ENCODE measurements at places on chromosomes 5 and 9.

GRCh38 chr9:14325147-14325546 is 11.2 kb upstream of the NFIB start:
- no peak for DNase-seq

DNA sequence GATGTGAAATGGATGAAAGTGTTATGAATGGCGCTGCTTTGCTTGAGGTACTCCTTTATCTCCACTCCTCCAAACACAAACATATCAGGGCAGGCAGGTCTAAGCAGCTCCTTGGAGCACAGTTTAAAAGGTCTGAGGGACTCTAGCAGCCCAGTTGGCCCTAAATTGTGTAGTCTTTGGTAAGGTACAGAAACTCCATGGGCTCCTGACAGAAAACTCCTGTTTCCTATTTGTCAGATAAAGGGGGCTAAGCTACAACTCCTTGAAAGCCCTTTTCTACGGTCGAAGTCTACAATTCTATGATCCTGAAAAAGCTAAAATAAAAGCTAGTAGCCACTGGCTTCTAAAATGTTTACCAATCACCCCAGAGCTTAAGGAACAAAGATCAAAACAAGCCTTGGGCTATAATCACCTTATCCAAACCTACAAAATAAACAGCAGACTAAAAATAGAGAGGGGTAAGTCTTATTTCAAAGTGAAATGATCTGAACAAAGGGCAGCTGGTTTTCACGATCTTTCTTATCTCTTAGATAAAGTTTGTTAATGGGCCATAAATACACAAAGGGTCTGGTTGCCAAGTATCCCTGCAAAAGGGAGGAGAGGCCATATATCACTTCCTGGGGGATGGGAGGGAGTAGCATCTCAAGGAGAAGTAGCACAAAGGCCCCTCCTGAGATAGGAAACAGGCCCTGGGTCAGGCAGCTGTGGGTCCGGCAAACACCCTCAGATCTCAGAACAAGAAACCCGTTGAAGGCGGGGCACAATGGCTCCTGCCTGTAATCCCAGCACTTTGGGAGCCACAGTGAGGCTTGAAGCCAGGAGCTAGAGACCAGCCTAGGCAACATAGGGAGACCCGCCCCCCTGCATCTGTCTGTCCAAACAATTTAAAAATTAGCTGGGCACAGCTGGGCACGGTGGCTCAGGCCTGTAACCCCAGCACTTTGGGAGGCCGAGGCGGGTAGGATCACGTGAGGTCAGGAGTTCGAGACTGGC is 28.3 kb upstream of the DENND4C start:
- DNase-seq = no peak

DNA sequence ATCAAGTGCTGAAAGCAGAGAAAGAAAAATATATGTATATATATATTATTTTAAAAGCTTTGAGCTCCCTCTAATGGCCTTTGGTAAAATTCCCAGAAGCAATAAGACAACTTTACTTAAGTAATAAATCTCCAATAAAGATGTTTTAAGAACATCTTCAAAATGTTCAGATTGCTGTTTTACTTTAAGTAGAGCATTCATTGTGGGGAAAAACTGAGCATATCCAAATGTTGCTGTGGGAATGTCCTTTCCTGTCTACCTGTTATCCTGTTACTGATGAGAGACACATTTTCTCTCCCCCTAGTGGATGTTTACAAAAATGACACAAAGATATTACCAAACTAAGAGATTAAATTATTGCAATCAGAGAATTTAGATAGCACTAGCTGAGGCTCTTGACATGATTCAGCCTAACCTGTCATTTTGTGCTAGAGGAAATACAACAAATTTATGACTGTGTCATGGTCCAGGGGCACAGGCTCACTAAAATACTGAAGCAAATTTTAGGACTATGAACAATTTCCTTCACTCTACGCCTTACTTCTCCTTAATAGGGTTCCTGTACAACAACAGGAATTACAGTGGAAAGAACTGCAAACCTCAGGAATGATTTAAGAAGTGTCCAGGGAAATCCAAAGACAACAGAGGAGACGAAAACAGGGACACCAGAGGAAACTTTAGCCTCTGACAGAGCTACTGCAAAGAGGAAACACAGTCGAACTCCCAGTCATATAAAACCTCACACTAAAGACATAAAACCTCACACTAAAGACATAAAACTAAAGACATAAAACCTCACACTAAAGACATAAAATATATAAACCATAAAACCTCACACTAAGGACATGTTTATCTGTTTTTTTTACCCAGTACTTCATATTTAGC is 24.3 kb upstream of the PRRC1 start:
- peak; percentile 17 for DNase-seq

GRCh38 chr9:68797116-68797515 is 92.1 kb downstream of the PIP5K1B start:
- DNase-seq = no peak

- DNase-seq = no peak
Observed at GRCh38 chr9:101513351-101513750, 20.3 kb upstream of the RNF20 start.

DNA sequence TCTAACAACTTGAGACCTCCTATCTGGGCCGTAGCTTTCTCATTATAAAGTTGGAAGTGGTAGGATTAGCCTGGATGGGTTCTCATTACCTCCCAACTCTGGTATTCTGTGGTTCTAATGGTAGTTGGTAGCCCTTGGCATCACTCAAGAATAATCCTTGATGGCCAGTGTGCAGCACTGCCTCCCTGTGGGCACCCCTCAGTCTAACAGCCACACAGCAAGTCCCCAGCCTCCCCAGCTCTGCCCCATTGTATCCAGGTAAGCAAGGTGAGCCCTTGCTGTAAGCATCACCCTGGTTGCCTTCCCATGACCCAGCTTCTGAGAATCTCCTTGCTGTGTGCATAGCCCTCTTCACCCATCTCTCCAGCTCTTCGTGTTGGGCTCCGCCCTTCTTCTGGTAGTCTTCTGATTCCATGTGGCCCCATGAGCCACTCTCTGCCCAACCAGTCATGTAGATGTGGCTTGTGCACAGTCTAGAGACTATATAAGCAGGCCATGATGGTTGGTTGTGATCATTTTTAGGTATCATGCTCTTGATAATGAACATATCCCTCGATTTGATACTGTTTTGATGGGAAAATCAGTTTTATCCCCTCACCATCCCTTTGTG is 57.6 kb upstream of the GRHPR start:
- no peak for DNase-seq

DNA sequence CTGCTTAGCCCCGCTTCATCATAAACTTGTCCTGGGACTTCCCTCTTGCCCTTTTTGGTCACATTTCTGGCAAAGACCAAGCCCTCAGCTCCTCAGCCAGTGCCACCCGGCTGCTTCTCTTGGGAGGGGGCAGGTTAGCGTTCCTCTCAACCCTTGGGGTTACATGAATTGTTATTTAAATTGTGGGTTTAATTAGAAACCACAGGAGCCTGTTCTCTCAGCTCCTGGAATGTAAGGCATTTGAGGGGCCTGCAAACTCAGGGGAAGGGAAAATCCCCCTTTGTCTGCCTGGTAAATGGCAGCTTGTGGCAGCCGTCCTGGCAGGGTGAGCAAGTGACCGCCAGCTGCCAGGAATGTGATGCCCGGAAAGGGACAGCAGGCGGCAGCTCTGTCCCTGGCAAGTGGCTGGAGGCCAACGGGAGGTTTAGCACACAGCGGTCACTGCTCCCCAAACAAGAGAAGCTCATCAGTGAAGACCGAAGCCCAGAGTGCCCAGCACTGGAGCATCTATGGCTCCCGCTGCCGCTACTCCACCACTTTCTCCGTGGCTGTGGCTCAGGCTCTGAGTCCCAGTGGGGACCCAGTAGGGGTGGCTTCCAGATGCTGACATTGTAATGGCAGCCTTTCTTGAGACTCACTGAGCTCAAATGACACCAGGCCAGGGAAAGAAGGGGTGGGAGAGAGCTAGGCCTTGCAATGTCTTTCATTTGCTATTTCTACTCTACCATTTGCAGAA is 51.7 kb downstream of the SHB start:
- no peak for DNase-seq

DNA sequence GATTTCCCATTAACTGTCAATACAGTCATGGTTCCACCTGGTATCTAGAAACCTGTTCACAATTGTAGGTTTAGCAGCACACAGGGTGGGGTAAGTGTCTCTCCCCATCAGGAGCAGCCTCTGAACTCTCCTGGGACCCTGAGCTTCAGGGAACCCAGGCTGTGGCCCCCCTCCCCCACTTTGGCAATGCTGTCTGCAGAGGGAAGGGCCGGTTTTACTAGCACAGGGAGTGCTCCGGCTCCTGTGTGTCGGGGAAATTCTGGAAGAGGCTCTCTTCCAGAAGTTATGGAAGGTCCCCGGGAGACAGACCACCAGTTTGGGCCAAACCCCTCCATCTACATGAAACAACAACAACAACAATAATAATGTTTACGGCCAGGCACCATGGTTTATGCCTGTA is 9.9 kb downstream of the DAB2IP start:
- no peak for DNase-seq

- no peak for DNase-seq
Observed at GRCh38 chr5:99590806-99591205, 662.0 kb upstream of the CHD1 start.

DNA sequence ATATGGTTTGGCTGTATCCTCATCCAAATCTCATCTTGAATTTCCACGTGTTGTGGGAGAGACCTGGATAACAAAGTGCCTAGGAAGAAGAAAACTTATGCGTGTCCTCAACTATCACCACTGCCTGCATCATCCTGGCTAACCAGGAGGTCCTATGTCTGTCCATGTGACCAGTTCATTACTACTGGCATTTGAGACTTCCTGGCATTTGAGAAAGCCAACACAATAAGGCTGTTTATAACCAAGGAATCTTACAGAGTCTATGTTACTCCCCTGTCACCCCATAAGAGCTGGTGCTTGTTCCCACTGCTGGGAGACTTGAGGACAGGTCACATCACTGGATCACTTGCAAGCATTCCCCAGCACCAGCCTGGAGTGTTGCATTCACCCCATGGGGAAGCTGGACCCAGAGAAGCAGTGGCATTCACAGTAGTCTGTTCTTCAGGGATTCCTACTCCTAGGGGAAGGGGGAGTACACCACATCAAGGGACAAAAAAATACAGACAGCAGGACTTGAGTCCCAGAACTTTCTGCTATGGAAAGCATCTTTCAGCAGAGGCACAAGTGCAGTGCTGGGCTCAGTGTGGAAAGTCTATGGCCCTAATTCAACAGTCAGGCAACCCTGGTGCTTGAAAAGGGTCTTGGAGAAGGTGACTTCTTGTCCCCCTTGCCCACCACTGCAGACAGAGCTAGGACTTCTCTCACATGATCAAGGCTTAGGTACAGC is 717.1 kb downstream of the SEMA5A start:
- no peak for DNase-seq

DNA sequence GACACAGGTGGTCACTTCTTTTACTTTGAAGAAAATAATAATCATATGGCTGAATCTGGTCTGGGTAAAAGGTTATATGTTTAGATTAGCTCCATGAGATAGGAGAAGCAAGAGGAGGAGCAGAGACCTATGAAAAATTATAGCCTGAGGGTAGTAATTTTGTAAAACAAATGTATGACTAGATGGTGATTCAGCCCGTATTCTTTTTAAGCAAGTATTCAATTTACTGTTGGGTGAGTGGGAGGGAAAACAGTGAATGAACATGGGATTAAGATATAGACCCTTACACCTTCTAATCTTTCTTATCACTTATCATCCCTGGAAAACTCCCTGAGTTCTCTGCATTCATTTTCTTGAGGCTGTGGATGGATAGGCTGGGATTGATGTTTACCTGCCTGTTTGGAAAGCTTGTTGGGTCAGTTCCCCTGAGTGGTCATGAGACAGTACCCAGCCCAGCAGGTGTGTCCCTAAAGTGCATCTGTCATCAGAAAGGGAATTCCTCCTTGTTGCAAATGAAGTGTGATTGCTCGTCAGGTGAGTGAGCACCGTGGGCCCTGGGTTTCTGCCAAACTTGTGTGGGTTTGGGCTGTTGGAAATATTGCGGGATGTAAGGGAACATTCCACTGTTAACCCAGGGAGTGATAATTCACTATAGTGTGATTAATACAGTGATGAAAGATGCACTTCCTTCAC is 101.2 kb upstream of the GDNF start:
- DNase-seq = no peak

DNA sequence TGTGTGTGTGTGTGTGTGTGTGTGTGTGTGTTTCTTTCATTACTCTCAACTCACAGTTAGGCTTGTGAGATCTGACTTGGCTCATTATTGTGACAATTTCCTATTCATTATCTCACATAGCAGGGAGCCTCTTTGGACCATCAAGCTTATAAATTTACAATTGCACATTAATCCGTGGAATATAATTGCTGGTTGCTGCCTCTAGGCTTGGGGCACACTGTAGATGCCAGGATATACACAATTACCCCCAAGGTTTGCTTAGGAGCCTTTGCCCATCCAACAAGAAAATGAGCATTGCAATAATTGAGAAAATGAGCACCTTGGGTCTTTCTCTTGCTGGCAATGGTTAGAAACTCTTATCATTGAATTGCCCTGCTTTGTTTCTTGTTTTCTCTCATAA is 161.6 kb upstream of the DMRTA1 start:
- no peak for DNase-seq

DNA sequence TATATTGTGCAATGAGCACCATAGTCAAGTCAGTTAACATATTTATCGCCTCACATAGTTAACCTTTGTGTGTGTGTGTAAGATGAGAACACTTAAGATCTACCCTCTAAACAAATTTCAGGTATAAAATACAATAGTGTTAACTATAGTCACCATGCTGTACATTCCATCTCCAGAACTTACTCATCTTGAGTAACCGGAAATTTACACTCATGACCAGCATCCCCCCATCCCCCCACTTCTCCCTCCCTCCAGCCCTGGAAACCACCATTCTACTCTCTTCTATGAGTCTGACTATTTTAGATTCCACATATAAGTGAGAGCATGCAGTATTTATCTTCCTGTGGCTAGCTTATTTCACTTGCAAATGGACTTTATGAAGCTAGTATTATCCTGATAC is 40.3 kb downstream of the ZNF354A start:
- DNase-seq = no peak

GRCh38 chr9:133341369-133342068 is 5.5 kb upstream of the SURF6 start:
- no peak for DNase-seq

- DNase-seq = no peak
Observed at GRCh38 chr5:42636425-42636824, 120.2 kb upstream of the CCDC152 start.
